ENCODE measurements at places on chromosomes 5 and 9.

- no peak for DNase-seq
Measured at GRCh38 chr5:126100767-126101166, 322.4 kb upstream of the GRAMD2B start.

DNA sequence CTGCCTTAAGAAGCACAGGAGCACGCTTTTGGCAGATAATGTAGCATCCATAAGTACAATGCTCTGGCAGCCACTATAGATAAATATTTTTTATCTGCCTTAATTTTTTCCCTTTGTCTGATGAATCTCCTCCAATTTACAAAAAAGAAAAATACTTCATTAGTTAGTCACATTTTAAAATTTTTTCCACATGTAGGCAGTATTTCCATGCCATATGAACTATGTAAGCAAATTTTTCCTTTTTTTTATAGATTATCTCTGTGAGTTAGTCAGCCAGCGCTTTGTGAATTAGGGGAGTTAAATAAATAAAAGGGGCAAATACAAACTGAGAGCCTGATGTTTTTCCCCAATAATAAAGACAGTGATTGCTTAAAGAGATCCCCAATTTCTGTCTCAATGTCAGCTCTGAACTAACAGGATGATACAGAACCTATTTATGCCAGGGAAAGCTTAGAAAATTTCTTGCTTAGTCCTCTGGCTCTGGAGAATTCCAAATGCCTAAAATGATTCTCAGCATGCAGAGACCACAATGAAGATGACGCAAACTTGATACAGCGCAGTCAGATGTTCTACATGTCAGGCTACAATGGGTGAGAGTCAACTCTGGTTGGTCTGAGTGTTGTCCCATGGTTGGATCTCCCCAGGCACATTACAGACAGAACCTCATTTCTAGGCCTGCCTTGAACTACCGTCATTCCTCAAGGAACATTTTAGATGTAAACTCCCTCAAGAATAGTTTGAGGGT lies 390.4 kb upstream of the CDH6 start:
- no peak for DNase-seq

GRCh38 chr9:87280421-87280820 lies 217.2 kb upstream of the DAPK1 start:
- DNase-seq = no peak

GRCh38 chr9:122562134-122562760 lies 9.3 kb downstream of the OR1N2 start:
- DNase-seq = no peak

Measured in progenitor cell of endocrine pancreas (in vitro differentiated cells).